ENCODE measurements at places on chromosomes 1 and 21. TPM values are rescaled to one million over a fixed set of nuclear protein-coding genes. Genes with fewer than 3 reads are reported as not detected.

The AVPR1B gene
- total RNA-seq: 0.36 TPM

GRCh38 chr1:165696625-165697100 lies 1.7 kb downstream of the ALDH9A1 start:
- H3K27ac ChIP-seq: peak overlapping the region; percentile 41
- H3K4me3 ChIP-seq: no peak overlapping the region
- no peaks in the 10 kb centered on the region for H3K27me3 ChIP-seq
- peaks cover 21% of the 10 kb centered on the region for H3K4me1 ChIP-seq
- DNase-seq: no peak
- peaks cover 5% of the 10 kb centered on the region for H3K36me3 ChIP-seq

The DPT gene
- total RNA-seq: 249 TPM

- no peaks in the 10 kb centered on the region for H3K27me3 ChIP-seq
- peak overlapping the region; percentile 41 for H3K27ac ChIP-seq
Measured at GRCh38 chr1:100360790-100361510, 8.6 kb downstream of the CDC14A start.

DNA sequence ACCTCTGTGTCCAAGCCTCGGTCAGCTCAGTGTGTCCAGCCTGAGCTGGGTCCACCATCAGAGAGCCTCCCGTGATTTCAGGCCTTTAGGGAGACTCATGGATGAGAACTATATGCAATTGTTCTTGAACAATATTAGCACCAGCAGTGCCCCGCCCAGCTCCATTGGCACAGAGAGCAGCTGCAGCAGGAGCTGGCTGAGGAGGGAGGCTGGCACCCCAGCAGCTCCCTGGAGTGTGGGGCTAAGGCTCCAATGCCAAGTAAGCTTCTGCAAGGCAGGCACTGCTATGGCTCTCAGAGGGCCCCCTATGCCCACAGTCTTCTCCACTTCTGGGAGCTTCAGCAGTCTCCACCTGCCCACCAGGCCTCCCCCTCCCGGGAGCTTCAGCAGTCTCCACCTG lies 593.3 kb downstream of the MATN1 start:
- no peaks in the 10 kb centered on the region for H3K36me3 ChIP-seq
- DNase-seq: no peak
- H3K4me3 ChIP-seq: no peak overlapping the region
- no peak overlapping the region for H3K27ac ChIP-seq
- no peaks in the 10 kb centered on the region for H3K27me3 ChIP-seq

GRCh38 chr1:64471218-64472039 lies 1.5 kb downstream of the CACHD1 start:
- peak; percentile 66 for DNase-seq
- H3K4me1 ChIP-seq: peaks cover 36% of the 10 kb centered on the region
- peak overlapping the region; percentile 69 for H3K4me3 ChIP-seq
- H3K27ac ChIP-seq: peak overlapping the region; percentile 18

- no peak overlapping the region for H3K27ac ChIP-seq
- DNase-seq: no peak
Measured at GRCh38 chr1:33379631-33380354, 51.1 kb downstream of the PHC2 start.

DNA sequence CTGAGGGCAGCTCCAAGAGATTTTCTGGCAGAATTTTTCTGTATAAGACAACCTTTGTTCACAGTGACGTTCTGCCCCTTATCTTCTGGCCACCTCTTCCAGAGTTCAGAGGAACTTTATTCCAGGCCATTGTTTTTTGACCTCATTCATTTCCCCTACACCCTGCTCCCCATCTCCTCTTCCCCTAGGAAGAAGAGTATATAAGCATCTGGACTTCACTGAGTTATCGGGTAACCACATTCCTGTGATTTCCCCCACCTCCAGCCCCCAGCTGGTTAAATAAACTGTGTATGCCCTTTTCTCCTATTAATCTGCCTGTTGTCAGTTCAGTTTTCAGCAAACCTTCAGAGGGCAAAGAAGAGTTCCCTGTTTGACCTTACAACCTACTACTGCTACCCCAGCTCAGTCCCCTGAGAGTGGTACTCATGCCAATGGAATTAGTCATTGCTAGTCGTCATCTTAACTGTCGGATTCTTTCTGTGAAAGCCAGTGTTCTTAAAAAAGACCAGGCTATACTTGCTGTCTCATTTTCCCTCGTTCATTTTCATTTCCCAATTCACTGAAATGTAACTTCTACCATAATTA lies 14.3 kb upstream of the ALG14 start:
- peaks cover 9% of the 10 kb centered on the region for H3K4me1 ChIP-seq
- H3K27me3 ChIP-seq: no peaks in the 10 kb centered on the region
- H3K36me3 ChIP-seq: no peaks in the 10 kb centered on the region
- DNase-seq: no peak
- H3K27ac ChIP-seq: peak overlapping the region; percentile 44

DNA sequence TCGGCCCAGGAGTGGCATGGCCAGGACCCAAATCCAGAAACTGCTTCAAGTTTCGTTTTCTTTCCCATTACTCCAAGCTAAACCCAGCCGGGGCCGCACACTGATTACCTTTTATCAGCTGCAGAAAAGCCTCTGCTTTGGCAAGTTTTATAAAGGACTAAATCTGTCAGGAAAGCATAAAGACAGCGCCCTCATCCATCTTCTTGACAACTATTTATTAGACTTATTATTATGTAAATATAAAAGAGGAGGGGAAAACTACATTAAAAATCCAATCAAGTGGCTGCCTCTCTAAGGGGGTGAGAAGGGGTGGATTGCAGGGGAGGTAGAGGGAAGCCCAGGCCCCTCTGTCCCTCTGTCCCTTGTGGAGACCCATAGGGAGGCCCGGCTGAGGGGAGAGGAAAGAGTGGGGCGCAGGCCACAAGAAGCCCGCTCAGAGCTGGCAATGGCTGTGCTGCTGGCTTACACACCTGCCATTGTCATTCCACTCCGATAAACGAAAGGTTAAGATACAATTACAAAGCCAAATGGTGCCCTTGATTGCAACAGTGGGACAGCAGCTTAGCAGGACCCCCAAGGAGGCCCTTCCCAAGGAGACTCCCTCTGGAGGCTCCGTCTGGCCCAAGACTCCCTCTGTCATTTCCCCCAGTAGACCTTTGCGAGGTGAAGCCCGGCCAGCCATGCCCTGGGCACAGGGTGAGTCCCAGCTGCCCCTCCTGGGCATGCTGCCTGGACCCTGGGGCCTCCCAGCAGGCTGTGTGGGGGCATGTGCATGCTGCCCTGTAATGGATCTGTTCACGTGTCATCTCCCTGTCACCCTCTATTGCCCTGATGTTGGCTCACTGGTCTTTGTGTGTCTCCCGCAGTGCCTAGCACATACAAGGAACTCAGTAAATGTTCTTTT lies 45.4 kb downstream of the KCND3 start:
- no peak overlapping the region for H3K27ac ChIP-seq
- no peak overlapping the region for H3K4me3 ChIP-seq
- H3K36me3 ChIP-seq: no peaks in the 10 kb centered on the region

The GPA33 gene
- total RNA-seq: 0.36 TPM

GRCh38 chr1:40363721-40364120 lies 9.8 kb upstream of the SMAP2 start:
- DNase-seq: no peak
- no peaks in the 10 kb centered on the region for H3K4me1 ChIP-seq
- H3K27me3 ChIP-seq: no peaks in the 10 kb centered on the region
- no peaks in the 10 kb centered on the region for H3K36me3 ChIP-seq
- no peak overlapping the region for H3K27ac ChIP-seq

- peak overlapping the region; percentile 53 for H3K27ac ChIP-seq
- no peak overlapping the region for H3K4me3 ChIP-seq
- no peak for DNase-seq
- peaks cover 19% of the 10 kb centered on the region for H3K4me1 ChIP-seq
Measured at GRCh38 chr1:53141487-53142055, 867 bp downstream of the SLC1A7 start.

DNA sequence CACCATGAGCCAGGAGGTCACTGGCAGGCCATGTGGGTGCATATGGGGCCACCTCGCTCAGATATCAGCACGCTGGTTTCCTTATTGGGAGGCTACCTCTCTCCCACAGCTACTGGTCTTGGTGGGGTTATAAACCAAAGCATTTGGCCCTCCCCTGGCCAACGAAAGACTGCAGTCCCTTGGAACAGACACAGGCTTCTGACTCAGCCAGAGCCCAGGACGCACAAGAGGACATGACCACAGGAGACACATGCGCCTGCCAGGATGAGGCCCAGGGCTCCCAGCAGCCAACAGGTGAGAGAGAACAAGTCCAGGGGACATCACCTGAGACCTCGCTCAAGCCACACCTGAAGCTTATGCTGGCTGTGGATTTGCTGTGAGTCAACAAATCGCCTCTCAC lies 13.8 kb downstream of the NPHP4 start:
- DNase-seq: peak; percentile 56
- no peak overlapping the region for H3K4me3 ChIP-seq
- H3K36me3 ChIP-seq: no peaks in the 10 kb centered on the region
- H3K27ac ChIP-seq: no peak overlapping the region
- no peaks in the 10 kb centered on the region for H3K27me3 ChIP-seq
